ENCODE measurements at places on chromosomes 5 and 9.
A peak's percentile ranks its signal among the peaks of the same experiment; 100 is the strongest.

GRCh38 chr5:118486647-118487225 is 501.6 kb downstream of the DTWD2 start:
- no peak for DNase-seq

DNA sequence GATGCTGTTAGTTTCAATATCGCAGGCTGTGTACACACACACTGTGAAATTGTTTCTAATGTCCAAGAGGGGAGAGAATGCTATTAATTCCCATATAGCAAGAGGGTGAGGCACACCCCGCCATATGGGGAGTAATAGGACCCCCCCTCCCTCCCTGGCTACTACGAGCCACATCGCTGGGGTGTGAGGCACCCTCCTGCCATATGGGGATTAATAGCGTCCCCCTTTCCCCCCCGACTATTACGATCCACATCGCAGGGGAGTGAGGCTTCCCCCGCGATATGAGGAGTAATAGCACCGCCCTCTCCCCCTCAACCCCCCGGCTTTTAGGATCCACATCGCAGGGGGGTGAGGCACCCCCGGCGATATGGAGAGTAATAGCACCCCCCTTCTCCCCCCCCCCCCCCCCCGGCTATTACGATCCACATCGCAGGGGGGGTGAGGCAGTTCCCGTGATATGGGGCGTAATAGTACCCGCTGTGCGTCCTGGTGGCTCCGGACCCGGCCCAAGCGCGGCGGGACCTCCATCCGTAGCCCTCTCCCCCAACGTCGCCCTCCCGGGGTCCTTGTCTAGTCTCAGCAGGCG is 494 bp upstream of the STK32A start:
- DNase-seq, result no peak

DNA sequence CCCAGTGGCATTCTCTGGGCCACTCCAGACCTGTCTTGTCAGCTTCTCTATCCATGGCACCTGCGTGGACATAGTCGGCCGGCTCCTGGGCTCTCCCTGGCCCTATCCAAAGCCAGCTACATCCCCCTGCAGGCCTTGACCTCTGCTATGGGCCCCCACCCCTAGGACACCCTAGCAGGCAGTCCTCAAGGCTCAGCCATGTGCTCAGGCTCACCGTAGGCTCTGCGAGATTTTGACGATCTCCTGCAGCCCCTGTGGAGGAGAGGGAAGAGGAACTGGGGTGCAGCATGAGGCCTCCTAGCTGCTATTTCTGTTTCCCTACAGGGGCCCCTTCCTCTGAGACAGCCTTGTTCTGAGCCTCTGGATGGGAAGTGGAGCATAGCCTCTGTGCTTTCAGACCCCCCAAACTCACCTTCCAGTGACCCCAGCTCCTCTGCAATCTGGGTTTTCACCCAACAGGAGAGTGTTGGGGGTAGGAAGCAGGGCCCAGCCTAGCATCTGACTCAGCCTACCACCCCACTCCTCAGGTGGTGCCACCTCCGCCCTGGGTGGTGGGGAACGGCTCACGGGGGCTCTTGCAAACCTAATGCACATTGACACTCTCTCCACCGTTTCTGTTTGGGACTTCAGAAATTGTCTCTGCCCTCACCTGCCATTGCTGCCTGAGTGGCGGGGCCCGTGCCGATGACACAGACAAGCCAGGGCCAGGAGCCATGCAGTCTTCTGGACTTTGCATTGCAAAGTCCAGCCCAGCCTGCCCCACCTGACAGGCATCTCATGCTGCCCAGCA is 36.7 kb downstream of the HRH2 start:
- DNase-seq, result peak; percentile 17

- DNase-seq, result no peak
These were observed 42.3 kb downstream of the COL23A1 start for GRCh38 chr5:178547753-178548415.

GRCh38 chr5:160158087-160158486 is 38.8 kb upstream of the PWWP2A start:
- DNase-seq, result no peak

- DNase-seq, result no peak
These were observed 73.3 kb downstream of the GLIS3 start for GRCh38 chr9:4226331-4227250.

DNA sequence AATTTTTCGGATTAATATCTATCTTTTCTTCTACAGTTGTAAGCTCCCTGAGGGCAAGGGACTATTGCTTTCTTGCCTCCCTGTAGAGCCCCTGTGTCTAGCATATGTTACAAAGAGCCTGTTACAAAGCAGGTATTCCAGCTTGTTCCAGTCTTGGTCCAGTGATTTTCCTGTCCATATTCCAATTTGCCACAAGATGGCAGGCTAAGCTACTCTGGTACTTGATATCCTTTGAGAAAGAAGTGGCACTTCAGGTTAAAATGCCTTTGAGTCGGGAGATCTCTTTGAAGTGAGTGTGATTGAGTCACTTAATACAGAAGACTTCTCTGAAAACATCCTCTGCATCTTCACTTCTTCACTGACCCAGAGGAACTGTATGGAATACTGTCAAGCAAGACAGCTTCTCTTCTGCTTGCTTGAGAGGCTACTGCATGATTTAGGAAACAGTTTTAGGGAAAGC is 24.5 kb downstream of the CAVIN4 start:
- DNase-seq, result peak; percentile 41

- no peak for DNase-seq
These were observed 31.6 kb downstream of the DTWD2 start for GRCh38 chr5:118956727-118957126.

- no peak for DNase-seq
These were observed 113.8 kb downstream of the MSX2 start for GRCh38 chr5:174837919-174838902.

DNA sequence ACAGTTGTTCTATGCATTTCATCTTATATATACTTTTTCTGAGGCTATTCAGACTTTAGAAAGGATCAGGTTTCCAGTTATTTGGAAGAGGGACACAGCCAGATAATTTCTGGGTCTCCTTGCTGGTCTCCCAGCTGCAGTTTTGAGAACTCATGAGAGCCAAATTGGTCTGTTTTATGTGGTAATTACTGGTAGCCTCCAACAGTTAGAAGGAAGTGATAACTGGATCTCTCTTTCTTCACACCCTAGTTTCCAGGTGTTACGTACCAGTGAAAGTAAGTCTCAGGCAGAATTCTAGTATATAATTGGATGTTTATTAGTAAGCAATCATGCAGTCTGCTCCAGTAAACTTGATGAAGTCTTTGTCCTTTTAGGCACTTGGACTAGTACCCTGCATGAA is 63.2 kb upstream of the RPS23 start:
- DNase-seq, result no peak

GRCh38 chr9:96202971-96203780 is 98.8 kb downstream of the HSD17B3 start:
- peak; percentile 10 for DNase-seq

DNA sequence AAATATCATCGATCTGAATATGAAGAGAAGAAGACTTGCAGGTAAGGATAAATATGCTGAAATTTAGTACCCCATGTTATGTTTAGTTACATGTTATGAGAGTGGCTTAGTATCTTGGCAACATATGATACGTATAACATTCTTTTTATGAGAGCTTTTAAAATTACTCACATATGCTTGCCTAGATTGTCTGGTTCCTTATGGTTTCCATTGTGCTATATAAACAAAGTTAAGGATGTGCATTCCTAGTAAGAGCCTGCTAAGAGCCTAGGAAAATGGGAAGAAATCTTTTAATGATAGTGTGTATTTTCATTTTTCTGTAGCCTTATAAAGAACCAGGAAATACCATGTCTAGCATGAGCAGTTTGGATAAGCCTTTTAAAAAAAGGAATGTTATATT is 112.0 kb upstream of the KCNN2 start:
- no peak for DNase-seq

DNA sequence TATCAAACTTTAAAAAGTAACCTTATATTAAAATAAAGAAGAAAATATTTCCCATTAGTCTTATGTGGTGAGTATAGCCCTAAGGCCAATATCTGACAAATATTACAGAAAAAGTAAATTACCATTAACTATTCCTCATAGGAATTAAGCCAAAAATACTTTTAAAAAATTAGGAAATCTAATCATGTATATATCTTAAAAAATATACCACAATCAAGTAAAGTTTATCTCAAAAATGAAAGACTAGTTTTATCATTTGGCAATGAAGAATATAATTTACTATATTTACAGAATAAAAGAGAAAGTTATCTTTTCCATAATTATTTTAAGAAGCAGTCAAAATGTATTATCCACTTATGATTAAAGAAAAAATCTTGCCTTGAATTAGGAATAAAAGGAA is 458.8 kb upstream of the ZNF462 start:
- DNase-seq, result no peak

GRCh38 chr9:108245331-108245730 is 610.5 kb downstream of the ACTL7B start:
- no peak for DNase-seq

GRCh38 chr5:96977228-96977627 is 41.3 kb downstream of the LNPEP start:
- DNase-seq, result no peak

DNA sequence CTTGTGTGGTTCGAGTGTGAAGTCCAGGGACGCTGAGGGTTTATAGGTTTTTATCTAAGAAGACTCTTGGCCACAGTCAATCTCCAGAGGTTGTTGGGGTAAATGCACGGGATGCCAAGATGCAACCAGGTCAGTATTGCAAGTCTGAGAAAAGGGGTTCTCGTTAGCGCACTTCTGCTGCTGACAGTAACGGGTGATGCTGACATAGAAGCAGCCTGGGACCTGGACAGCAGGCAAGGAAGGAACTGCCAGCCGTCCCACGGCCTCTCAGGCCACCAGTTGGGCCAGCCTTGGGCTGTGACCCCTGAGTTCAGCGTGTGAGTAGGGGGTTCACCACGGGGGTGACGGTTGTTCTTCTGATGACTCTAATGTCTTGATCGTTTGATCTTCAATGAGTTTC is 39.0 kb downstream of the TENT4A start:
- no peak for DNase-seq

GRCh38 chr9:120486347-120486746 is 93.6 kb downstream of the CDK5RAP2 start:
- DNase-seq, result no peak

DNA sequence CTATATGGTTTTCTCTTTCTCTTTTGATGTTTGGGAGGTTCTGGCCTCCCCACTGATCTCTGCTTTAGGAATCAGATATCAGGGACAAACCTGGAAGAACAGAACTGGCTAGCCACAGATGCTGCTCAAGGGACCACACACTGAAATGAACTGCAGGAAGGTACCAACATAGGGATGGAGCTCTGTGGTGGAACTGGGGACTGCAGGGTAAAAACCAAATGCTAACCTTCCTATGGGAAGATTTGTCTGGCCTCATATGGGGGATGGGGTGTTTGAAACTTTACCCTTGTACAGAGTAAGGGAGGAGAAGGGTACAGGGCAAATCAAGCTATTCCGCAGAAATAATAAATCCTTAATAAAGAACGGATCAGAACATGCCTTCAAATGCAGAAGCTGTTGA is 49.4 kb downstream of the ELOVL7 start:
- DNase-seq, result no peak

DNA sequence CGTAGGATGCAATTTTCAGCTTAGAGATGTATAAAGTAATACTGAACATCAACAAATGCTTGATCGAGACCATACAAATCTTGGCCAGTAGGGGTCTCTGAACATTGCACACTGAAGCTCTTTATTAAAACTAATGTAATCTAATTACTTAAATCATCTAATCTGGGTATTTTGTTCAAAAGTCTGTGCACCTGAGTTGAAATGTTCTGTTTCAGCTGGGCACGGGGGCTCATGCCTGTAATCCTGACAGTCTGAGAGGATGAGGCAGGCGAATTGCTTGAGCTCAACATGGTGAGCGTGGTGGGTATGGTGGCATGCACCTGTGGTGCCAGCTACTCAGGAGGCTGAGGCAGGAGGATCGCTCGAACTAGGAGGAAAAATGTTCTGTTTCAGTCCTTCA is 41.0 kb downstream of the ESM1 start:
- DNase-seq, result no peak

DNA sequence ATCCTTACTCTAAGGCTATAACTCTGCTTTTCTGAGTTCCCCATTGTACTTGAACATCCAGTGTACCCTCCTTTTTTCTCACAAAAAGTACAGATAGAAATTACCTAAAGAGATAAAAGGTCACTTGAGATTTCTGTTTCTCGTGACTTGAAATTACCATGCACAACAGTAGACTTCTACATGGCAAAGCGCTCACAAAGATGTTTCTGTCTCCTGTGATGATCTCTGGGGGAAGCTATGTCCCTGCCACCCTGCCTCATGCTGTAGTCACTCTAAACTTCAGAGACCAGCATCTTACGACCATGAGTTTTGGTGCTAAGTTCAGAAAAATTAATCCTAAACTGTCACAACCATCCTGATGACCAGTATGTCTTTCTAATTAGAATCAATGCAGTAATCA is 36.2 kb downstream of the NFIB start:
- DNase-seq, result no peak

DNA sequence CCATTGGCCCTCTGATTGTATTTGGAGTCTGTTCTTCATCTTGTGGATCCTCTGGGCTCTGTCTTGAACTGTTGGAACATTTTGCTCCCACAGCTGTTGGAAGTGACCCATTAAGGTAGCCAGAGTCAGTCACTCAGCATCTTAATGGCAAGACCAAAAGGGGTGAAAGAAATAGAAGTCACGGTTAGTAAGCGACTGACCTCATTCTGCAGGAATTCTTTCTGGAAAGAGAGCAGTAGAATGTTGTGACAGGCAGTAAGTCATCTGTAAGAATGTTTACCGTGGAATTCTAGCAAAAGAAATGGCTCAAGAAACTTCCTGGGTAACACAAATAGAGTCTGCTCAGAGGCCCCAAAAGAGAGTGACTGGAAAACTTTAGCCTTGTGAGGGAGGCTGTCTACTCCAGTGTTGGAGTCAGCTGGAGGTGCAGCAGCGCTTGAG is 28.6 kb upstream of the TNC start:
- DNase-seq, result no peak

DNA sequence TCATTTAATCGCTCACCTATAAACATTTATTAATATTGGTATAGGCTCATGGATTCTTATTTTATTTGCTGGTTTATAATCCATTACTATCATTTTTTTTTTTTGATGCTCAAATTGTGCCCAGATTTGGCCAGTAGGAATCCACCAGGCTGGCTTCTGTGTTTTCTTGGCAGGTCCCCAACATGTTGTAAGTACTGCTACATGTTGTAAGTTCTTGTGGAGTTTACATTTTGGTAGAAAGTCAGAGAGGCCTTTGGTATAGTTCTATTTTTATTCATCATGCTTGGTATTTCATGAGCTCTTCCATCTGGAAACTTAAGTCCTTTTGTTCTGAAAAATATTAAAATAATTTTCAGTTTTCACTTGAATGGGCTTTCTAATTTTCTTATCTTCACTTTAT is 47.1 kb downstream of the MAT2B start:
- no peak for DNase-seq

DNA sequence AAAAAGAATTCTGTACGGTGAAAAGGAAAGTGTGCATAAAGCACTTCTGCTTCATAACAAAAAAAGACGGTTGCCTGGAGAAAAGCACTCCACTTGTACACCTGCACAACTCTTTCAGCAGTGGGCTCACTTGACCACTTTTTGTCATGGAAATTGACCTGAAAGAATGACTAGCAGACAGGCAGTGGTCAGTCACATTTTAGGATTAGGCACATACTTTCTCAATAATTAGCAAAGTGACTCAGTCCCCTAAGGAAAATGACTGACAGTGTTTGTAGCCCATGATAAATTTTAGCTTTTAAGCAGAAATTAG is 169.3 kb downstream of the FANCC start:
- no peak for DNase-seq

- peak; percentile 10 for DNase-seq
These were observed 9.6 kb upstream of the FCN2 start for GRCh38 chr9:134870746-134871662.
